ENCODE measurements at places on chromosomes 11 and 22.

- DNase-seq = no peak
Observed at GRCh38 chr11:132318421-132319157, 948.2 kb downstream of the NTM start.

DNA sequence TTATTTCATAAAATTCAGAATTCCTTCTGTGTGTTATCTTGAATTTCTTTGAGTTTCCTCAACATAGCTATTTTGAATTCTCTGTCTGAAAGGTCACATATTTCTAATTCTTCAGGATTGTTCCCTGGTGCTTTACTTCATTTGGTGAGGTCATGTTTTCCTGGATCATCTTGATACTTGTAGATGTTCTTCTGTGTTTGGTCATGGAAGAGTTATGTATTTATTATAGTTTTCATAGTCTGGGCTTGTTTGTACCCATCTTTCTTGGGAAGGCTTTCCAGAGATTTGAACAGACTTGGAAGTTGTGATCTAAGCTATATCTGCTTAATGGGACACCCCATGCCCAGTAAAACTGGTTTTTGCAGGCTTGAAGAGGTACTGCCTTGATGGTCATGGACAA is 149.6 kb downstream of the METTL15 start:
- no peak for DNase-seq

DNA sequence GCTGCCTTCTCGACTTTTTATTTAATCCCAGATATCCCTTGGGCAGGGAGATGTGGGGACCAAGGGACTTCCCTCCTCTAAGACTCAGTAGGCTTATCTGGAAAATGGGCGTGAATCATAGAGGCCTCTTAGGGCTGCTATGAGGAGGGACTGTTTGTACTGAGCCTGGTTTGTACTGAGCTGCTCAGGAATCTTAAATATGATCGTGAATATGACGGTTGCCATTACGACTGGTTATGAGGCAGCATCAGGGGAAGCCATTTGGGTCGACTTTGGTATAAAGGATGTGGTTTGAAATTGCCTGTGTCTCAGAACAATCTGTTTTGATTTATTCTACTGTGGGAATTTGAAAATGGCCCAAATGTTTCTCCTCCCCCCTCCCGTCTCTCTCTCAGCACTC is 20.6 kb downstream of the TSPAN18 start:
- DNase-seq = peak; percentile 44

GRCh38 chr22:27514601-27515523 is 286.7 kb downstream of the MN1 start:
- no peak for DNase-seq

- no peak for DNase-seq
Observed at GRCh38 chr11:30861064-30861463, 274.9 kb upstream of the MPPED2 start.

GRCh38 chr11:101397979-101398378 is 185.8 kb downstream of the TRPC6 start:
- no peak for DNase-seq

- no peak for DNase-seq
Observed at GRCh38 chr11:111574373-111575225, 27.6 kb upstream of the SIK2 start.

DNA sequence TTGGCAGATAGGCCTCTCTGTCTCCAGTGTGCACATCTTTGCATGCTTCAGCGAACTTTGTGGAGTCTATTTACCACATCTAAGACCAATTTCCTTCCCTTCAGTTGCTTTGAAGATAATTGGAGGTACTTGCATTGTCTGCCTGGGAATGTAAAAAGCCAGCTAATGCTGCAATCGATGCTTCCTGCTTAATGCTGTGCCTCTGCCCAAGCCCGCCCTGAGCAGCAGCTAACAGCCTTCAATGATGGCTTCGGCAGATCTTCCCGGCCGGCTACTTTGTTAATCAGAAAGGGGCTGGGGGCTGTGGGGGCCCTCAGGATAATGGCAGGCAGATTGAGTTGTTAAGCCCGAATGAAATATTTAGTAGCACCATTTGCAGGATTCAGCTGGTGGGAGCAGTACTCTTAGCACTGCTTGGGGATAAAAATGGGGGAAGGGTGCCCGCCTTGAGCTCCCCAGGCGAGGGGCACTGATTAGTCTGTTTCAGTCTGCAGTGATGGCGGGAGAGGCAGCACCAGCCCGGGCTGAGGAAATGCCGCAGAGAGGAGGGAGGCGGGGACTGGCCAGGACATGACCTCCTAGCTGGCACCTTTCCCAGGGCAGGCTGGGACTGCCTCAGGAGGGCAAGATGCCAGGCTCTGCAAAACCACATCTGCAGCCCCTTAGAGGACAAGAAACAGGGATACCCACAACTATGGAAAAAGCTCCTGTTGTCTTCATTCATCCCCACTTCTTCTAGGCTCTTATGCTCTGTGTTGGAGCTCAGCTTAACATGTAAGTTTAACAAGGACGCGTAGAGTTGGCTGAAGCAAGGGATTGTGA is 460.0 kb downstream of the BUD13 start:
- no peak for DNase-seq

- DNase-seq = no peak
Observed at GRCh38 chr11:97751952-97752351, 1268.8 kb upstream of the CNTN5 start.

DNA sequence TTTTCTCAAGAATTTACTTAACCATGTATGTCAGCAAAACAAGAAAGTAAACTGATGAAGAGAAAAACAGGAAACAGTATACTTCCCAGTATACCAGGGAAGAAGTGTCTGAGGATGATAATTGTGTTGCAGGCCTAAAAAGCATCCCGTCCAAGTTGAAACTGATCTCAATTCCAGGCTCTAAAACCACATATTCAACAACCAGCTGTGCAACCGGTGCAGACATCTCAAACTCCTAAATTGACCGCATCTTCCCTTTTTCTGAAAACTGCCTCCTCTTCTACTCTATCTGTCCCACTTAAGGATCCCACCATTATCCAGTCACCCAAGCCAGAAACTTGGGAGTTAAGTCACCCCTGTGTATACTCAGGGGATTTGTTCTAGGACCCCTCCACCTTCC is 47.2 kb downstream of the CCDC83 start:
- DNase-seq = no peak

DNA sequence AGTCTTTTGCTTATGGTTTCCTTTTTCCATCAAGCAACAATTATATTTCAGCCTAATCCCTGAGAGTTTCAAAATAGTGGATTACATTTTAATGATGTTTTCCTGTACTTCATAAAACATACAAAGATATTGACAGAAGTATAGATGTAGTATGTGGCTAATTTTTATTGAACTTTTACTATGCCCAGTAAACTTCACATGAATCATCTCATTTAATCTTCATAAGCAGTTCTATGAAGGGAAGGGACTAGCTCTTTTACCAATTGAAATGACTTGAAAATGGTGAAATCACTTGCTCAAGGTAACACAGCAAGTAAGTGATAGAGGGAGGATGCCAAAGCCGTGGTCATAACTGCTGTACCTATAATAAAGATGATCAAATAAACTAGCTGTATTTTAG is 27.5 kb downstream of the RTN3 start:
- no peak for DNase-seq

DNA sequence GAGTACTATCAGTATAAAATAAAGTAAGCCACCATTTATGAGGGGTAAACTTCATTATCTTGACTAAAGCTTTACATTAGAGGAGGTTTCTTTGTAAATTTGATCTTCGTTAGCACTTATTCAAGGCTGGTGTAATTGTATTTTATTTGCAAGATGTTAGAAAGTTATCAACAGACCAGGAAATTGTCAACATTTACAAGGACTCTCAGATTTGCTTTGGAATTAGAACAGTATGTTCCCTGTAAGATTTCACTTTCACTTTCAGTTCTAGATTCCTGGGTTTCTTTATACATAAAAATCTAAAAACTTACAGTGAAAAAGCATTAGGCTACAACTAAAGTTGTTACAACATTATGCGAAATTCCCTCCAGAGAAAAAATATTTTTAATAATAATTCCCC is 4.6 kb upstream of the BIRC3 start:
- DNase-seq = no peak

DNA sequence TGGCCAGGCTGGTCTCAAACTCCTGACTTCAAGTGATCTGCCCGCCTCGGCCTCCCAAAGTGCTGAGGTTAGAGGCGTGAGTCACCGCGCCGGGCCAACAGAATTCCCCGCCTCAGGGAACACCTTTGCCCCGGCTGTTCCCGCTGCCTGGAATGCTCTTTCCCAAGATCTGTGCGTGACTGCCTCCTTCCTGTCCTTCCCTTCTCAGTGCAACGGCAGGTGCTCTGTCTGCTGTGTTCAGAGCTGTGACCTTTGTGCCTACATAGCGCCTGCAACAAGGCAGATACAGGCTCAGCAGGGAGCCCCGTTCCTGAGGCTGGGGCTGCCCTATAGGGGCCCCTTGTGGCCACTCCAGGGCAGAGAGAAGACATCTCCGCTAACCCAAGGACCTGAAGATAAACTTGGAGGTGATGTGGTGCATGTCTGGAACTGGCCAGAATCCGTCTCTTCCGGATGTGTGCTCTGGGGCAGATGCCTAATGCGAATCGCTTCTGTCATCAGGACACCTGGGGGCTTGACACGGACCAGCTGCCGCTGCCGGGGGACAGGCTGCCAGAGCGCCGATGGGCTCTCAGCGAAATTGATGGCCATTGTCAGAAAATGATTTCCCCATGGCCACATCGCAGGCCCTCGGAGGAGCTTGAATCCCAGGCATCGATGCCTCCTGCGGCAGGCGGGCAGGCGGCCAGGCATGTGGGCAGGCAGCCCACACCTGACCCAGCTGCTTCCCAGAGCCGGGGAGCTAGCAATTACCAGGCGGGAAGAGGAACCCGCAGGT is 43.5 kb upstream of the TCF20 start:
- no peak for DNase-seq

DNA sequence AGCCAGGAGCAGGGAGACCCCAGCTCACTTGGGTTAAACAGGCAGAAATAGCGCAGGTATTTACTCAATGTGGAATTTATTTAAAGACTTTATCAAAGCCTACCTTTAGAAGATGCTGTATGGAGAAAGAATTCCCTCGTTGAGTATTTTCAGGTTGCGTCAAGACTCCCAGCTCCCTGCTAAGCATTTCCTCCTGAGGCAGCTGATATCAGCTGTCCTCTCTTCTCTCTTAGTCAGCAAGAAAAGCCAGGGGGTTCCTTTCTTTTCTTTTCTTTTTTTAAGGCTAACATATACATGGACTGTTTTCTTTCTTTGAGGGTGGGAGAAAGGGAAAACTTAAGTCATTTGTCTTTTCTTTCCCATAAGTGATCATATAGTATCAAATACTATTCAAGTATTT is 125.8 kb upstream of the POU2AF2 start:
- DNase-seq = no peak

- no peak for DNase-seq
Observed at GRCh38 chr11:70158201-70158600, 44.9 kb upstream of the FADD start.

GRCh38 chr11:3124821-3125220 is 40.3 kb downstream of the OSBPL5 start:
- no peak for DNase-seq

GRCh38 chr11:534396-535209 is 773 bp downstream of the HRAS start:
- DNase-seq = no peak

DNA sequence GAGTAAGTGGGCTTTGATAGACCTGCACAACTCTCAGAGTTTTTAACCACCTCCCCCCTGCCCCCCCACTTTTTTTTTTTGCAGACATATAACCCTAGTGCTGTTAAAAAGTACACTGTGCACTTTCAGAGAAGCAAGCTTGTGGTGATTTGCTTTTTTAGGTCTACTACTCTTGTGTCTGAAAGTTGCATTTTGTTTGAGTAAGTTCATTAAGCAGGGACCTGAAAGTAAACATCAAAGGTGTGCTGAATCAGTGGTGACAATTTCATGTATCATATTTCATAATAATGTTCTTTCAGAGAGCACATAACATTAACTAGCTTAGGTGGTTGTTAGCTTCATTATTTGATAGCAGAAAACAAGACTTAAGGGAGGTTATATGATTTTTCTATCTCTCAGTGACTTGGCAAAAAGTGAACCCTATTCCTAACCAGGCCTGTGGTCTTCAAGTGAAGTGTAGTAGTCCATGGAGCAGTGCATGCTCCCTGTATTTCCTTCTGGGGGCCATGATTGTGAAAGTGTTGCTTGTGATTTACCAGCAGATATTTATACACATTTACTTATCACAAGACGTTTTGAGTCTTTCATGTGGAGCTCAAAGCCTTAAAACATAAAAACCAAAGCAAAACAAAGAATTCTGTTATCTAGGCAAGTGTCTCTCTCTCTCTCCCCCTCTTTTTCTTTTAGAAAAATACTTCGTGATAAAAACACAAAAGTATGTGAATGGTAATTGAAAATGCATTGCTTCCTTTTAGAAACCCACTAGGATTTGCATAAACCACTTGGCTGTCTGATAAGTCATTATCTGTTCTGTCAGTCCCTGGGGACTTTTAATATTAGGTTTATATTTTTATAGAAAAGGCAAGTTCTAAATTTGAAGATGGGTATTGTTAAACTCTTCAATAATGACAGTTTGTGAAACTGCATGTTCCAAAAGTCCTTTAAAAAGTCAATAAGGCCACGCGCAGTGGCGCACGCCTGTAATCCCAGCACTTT is 7.5 kb upstream of the RAG2 start:
- no peak for DNase-seq

- no peak for DNase-seq
Observed at GRCh38 chr22:40123387-40123786, 54.3 kb upstream of the TNRC6B start.

- DNase-seq = peak; percentile 14
Observed at GRCh38 chr11:113193016-113193415, 121.4 kb upstream of the TTC12 start.

GRCh38 chr11:21460082-21460481 is 732.8 kb upstream of the ANO5 start:
- DNase-seq = no peak

- no peak for DNase-seq
Observed at GRCh38 chr11:60781981-60782316, 3.2 kb upstream of the MS4A10 start.

DNA sequence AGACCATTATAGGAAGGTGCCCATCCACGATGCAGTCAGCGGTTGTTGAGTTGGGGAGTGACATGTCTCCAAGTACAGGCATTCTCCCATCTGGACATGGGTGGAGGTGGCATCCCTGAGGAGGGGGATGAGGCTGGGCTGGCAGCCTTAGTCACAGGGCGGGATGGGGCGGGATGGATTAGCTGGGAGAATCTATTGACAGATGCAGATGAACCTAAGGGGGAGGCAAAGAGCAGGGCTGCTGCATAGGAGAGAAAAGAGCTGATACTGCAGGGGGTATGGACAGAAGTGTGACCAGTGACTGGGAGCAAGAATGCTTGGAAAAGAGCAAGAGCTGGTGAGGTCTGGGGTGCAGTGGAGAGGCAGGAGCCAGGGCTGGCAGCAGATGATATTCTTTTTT is 42.7 kb downstream of the SCN3B start:
- DNase-seq = no peak

- DNase-seq = no peak
Observed at GRCh38 chr11:134036492-134037045, 32.3 kb upstream of the JAM3 start.

- no peak for DNase-seq
Observed at GRCh38 chr11:7251836-7252682, at the start of gene SYT9. Gene SYT9, plus strand, starts transcription at chr11:7251904. Its CDS starts 283 bp downstream, at chr11:7252187.

GRCh38 chr11:18312663-18313420 is 9.1 kb downstream of the HPS5 start:
- no peak for DNase-seq

Measured in BJ (cell line).